ENCODE measurements at places on chromosomes 13 and 19. TPM values are rescaled to one million over a fixed set of nuclear protein-coding genes. Genes with fewer than 3 reads are reported as not detected.
A peak's percentile ranks its signal among the peaks of the same experiment; 100 is the strongest.

Gene C1QTNF9B
- total RNA-seq: not detected

GRCh38 chr13:48818495-48819356, 157.0 kb upstream of the FNDC3A start:
- H3K27ac ChIP-seq: no peak overlapping the region
- no peak for DNase-seq
- no peaks in the 10 kb centered on the region for H3K4me1 ChIP-seq
- H3K4me3 ChIP-seq: no peak overlapping the region
- H3K36me3 ChIP-seq: no peaks in the 10 kb centered on the region
- H3K27me3 ChIP-seq: no peaks in the 10 kb centered on the region

DNA sequence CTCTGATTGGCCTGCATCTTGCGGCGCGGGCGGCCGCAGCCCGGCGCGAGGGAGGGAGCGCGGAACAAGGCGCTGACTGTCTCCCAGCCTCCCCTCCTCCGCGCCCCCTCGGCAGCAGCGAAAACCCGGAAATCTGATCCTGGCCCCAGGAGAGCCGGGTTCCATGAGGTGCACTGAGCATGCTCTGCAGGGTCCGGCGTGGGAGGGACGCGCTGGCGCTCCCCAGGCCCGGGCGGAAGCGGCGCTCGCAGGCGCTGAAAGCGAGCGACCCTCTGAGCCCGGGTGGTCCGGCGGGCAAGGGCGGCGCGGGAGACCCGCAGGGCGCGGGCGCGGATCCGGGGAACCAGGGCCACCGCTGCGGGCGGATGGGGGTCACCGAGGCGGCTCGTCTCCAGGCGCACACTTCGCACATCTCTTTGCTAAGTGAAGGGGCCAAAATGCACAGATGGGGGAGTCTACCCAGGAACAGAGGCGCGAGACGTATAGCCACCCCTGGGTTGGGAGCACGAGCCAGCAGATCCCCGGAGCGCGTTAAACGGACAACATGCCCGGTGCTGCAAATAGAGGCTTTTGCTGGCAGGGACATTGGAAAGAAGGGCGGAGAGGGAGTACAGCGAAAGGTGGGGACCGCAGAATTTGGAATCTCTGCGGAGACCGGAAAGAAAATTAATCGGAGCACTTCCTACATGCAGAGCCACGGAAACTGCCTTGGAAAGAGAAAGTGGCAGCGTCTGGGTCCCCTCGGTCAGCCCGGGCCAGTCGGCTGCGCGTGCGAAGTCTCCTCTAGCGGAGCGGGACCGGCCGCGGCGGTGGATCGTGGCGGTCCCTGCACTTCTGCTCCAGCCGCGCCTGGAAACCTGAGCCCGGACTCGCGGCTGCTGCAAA, 510 bp upstream of the PCDH9 start:
- peaks cover 2% of the 10 kb centered on the region for H3K36me3 ChIP-seq
- peak overlapping the region; percentile 74 for H3K27ac ChIP-seq
- H3K4me3 ChIP-seq: peak overlapping the region; percentile 92
- H3K4me1 ChIP-seq: peaks cover 20% of the 10 kb centered on the region
- no peaks in the 10 kb centered on the region for H3K27me3 ChIP-seq

- H3K27ac ChIP-seq: no peak overlapping the region
- no peak for DNase-seq
- no peak overlapping the region for H3K4me3 ChIP-seq
- H3K36me3 ChIP-seq: no peaks in the 10 kb centered on the region
- no peaks in the 10 kb centered on the region for H3K4me1 ChIP-seq
Measured at GRCh38 chr19:3239367-3239766, 14.9 kb downstream of the CELF5 start.

GRCh38 chr13:40895227-40896184, 106.1 kb downstream of the SLC25A15 start:
- no peak overlapping the region for H3K4me3 ChIP-seq
- no peak for DNase-seq
- H3K27me3 ChIP-seq: no peaks in the 10 kb centered on the region
- H3K27ac ChIP-seq: no peak overlapping the region
- no peaks in the 10 kb centered on the region for H3K36me3 ChIP-seq

DNA sequence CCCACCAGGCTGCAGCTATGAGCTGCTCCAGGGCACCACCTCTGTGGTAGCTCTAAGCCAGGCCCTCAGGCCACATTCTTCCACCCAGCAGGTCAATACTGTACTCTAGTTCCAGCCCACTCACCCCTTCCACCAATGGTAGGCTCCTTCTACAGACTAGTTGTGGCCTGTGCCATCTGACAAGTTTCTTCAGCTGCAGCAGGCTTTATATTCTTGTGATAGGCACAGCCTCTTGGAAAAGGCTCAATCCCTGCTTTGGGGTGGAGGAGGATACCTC, 8.5 kb downstream of the MICU2 start:
- H3K27me3 ChIP-seq: no peaks in the 10 kb centered on the region
- peak overlapping the region; percentile 65 for H3K27ac ChIP-seq
- peaks cover 3% of the 10 kb centered on the region for H3K36me3 ChIP-seq
- H3K4me1 ChIP-seq: peaks cover 39% of the 10 kb centered on the region
- no peak overlapping the region for H3K4me3 ChIP-seq
- DNase-seq: no peak

- H3K36me3 ChIP-seq: no peaks in the 10 kb centered on the region
- H3K4me1 ChIP-seq: peaks cover 7% of the 10 kb centered on the region
- no peaks in the 10 kb centered on the region for H3K27me3 ChIP-seq
- no peak overlapping the region for H3K27ac ChIP-seq
- no peak for DNase-seq
- H3K4me3 ChIP-seq: no peak overlapping the region
Measured at GRCh38 chr13:112867301-112867711, 101.7 kb upstream of the MCF2L start.
